ENCODE measurements at places on chromosomes 1 and 21.

GRCh38 chr1:35524106-35524505 is 33.1 kb downstream of the KIAA0319L start:
- no peak for ATAC-seq

GRCh38 chr1:212496682-212497081 is 64.0 kb downstream of the NENF start:
- ATAC-seq = no peak

DNA sequence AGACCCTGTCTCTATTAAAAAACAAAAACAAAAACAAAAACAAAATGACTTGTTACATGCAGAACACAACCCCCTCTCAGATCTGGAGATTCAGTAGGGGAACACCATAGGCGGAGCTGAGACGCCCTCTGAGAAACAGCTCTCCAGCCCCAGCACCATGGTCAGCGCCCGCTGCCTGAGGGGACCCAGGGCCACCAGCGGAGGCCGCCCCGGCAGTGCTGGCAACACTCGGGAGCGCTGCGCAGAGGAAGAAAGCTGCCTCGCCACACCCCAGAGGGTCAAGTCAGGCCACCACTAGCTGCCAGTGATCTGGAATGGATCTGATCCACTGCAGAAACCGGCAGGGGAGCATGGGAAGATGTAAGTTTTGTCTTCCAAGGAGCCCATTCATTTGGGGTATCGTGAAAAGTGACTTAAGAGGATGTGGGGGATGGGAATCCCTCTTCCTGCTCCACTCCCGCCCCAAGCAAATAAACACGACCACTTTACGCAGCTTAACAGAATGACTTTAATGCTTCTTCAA is 3.1 kb downstream of the ACTA1 start:
- no peak for ATAC-seq

DNA sequence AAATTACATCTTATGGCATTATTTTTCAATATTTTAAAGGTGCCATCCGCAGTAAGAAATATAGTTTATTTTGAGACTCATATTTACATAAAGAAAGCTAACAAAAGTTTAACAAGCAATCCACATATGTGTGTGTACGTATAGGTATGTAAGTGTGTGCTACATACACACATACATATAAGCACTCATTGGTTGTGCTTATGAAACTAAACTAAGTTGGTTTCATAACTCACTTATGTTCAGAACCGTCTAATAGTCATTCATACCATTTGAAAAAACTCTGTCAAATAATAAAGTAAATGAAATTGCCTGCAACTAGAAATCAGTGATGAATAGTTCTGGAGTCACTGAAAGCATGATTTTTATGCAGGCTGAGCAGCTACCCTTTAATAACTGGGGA is 14.1 kb downstream of the TATDN3 start:
- ATAC-seq = no peak

DNA sequence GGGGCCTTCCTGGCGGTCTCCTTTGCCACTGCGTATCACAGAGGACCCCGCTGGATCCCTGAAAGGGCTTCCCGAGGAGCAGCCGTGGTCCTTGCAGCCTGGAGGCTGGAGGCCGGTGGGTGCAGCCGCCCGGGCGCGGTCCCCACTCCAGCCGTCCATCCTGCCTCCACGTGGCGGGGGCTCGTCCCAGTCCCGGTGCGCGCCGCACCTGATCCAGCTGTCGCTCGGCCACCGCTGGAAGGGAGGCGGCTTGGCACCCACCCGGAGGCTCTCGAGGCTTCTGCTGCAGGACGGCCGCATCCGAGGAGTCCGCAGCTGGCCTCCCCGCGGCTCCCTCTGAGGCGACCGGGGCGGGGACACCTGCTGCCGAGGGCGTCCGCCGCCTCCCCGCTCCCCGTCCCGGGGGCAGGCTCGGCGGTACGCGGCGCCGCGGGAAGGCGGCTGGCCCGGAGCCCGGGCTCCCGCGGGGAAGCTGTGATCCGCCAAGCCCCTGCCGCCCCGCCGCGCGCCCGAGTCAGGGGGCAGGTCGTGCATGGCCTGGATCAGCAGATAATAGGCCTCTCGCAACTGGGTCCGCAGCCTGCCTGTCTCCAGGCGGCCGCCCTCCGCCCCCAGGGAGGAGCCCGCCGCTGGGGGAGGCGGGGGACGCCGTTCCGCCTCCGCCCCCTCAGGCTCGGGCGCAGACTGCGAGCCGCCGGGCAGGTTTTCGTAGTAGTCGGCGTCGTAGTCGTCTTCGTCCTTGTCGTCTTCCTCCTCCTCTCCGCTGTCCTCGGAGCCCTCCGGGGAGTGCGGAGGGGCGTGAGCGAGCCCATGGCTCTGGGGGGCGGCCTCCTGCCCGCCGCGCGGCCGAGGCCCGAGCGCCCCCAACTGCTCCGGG is at the start of gene SYDE2:
SYDE2 (minus strand) TSS at position 554 of the 877 bp plus-strand sequence; CDS start at position 534, 20 bp downstream.
- peak; percentile 81 for ATAC-seq

DNA sequence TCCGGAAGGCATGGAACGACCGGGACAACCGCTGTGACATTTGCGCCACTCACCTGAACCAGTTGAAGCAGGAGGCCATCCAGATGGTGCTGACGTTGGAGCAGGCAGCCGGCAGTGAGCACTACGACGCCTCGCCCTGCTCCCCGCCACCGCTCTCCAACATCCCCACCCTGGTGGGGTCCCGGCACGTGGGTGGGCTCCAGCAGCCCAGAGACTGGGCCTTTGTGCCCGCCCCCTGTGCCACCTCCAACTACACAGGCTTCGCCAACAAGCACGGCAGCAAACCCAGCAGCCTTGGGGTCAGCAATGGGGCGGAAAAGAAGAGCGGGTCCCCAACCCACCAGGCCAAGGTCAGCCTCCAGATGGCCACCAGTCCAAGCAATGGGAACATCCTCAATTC is 212.1 kb downstream of the KIF26B start:
- no peak for ATAC-seq

GRCh38 chr1:193929374-193930033 is 743.1 kb upstream of the B3GALT2 start:
- ATAC-seq = no peak

DNA sequence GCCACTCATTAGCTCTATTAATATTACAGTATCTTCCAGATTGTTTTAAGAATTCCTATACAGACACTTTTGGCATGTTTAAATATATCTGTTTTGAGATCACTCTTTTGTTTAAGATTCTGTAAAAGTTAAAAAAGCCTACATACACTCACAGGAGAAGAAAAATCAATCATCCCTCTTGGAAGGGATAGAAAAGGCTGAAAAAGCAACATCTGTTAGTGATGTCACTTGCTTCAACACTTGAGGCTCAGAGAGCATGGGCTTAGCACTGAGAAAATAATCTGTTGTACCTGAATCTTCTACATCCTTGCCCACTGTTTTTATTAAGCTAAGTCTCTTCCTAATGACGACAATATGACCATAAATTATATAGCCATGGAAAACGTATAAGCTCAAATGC is 127.0 kb downstream of the ZP4 start:
- no peak for ATAC-seq

- no peak for ATAC-seq
These were observed 51.5 kb upstream of the CNIH3 start for GRCh38 chr1:224564454-224565084.

- no peak for ATAC-seq
These were observed 6.7 kb upstream of the SH2D2A start for GRCh38 chr1:156823210-156823790.

DNA sequence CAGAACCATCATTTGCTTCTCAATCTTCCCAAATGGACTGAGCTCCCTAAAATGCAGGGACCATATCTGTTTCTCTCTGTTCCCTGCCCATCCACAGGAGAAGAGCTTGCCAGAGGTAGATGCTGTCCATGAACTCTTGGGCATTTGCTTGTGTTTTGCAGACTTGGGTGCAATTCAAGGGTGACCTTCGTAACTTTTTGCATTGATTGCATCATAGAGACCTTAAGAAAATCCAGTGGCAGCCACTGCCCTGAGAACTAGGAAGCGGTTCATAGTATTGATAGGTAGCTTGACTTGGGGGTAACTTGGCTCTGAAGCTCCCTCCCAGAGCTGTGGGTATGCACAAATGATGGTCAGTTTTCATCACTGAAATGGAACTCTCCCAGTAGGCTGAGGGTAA is 34.3 kb upstream of the EDEM3 start:
- ATAC-seq = no peak

DNA sequence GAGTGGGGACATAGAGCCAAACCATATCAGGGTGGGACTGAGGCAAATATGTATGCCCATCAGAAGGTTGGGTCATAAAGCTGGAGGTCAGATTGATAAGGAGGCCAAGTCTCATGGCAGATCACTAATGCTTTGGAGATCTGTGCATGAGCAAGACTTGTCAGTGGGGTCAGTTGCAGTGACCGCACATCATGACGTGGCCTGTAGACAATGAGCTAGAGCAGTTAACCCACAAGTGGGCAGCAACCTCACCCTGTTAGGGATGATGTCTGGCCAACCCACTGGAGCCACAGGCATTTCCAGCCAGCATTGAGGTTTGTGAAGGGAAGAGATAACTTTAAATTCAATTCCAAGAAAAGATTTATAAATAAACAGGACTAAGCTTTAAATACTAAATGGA is 66.7 kb downstream of the XCL1 start:
- ATAC-seq = no peak

- no peak for ATAC-seq
These were observed 89.2 kb downstream of the PLXNA2 start for GRCh38 chr1:208154679-208155642.

- ATAC-seq = no peak
These were observed 7.5 kb upstream of the GJA8 start for GRCh38 chr1:147895123-147895522.

DNA sequence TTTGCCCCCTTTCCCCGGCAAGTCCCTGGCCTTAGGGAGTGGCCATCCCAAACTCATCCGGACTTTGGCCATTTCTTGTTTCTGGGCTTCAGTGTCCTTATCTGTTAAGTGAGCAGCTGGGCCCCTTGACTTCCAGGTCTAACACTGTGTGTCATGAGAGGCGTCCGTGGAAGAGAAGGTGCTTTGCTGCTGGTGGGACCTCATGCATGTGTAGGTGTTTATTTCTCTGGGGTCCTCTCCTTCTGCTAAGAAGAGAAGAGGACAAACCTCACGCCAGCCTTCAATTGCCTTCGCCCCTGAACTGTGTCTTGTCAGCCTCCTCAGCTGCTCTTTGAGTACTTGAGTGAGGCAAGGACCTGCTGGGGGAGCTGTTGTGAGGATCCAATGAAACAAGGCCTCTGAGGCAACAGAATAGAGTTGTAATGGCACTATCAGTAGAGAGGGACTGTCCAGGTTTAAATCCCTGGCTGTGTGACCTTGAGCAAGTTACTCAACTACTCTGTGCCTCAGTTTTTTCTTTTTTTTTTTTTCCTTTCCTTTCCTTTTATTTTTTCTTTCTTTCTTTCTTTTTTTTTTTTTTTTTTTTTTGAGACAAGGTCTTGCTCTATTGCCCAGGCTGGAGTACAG is 72.5 kb downstream of the RUNX3 start:
- ATAC-seq = no peak

DNA sequence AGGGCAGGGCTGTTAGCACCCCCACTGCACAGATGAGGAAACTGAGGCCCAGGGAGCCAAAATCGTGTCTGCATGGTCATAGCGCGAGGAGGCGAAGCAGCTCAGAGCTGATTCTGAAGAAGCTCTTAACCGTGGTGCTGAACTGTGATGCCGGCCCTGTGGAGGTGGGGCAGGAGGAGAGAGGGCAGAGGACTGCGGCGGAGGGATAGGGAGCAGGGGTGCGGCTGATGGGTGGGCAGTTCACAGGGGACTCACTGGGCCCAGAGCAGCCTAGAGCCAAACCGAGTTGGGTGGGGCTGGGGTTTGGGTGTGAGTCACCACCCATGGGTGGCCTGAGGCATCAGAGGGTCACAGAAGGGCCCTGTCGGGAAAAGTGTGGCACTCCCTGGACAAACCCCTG is 74.7 kb downstream of the RAP1GAP start:
- ATAC-seq = no peak

DNA sequence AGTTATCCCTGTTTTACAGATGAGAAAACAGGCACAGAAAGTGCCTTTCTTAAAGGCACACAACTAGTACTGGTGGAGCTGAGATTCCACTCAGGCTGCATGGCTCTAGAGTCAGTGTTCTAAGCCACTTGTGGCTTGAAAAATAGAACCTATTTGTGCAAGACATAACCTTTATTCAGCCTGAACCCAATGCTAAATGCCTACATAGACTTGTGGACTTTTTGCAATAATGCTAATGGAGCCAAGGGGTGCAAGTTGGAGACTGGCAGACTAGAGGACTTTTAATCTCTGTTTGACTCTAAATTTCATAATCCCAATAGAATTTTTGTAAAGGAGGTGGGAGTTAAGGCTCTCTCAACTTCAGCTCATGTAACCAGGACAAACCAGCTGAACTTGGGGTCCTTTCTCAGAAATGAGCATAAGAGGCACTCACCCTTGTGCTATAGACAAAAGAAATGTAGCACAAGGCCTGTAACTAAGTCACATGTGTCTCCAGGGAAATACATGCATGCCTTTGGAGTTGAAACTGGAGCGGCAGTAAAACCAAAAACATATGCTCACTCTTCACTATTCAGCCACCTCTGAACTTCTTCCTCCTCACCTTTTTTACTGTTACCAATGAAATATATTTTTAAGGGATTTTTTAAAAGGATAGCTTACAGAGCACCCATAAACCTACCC is 43.0 kb upstream of the AK4 start:
- ATAC-seq = no peak

DNA sequence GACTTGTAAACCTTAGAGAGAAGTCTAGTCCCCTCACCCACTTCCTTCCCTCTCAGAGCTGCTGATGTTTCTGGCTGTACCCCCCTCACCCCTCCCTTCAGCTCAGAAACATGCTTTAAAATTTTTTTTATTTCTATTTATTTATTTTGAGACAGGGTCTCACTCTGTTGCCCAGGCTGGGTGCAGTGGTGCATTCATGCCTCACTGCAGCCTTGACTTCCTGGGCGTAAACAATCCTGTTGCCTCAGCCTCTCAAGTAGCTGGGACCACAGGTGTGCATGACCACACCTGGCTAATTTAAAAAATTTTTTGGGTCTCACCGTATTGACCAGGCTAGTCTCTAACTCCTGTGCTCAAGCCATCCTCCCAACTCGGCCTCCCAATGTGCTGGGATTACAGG is 2.9 kb upstream of the WNT2B start:
- ATAC-seq = no peak

GRCh38 chr1:223549740-223550139 is 115.8 kb downstream of the CAPN8 start:
- ATAC-seq = no peak

- ATAC-seq = no peak
These were observed 1.1 kb upstream of the SHISAL2A start for GRCh38 chr1:52631759-52632331.

GRCh38 chr1:108644984-108645383 is 15.9 kb downstream of the HENMT1 start:
- ATAC-seq = peak; percentile 48

DNA sequence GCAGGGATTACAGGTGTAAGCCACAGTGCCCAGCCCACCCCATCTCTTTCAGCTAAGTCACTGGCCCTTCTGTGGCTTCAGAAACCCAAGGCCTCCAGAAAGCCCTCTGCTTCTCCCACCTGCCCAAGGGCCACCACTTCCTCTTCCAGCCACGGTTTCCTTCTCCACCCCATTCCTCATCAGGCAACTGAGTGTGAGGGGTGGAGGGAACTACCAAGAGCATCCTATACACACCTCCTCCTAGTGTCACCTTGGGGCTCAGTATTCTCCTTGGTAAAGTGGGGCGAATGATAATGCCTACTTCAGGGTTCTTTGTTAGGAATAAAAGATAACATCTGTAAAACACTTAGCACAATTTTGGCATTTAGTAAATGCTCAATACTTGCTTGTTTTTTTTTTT is 30.0 kb downstream of the KNCN start:
- ATAC-seq = no peak

- no peak for ATAC-seq
These were observed 36.0 kb downstream of the ATP1A1 start for GRCh38 chr1:116408803-116409720.

- peak; percentile 57 for ATAC-seq
These were observed 65.4 kb downstream of the RUNX1 start for GRCh38 chr21:34983680-34984086.

GRCh38 chr21:34817821-34818661 is 149.2 kb downstream of the CLIC6 start:
- no peak for ATAC-seq

All from activated CD4-positive, CD25-positive, alpha-beta regulatory T cell treated with anti-CD3 and anti-CD28 coated beads, Interleukin-2, amount 50 U/mL, for 24 hours (primary cell).